Hindlimb muscle (tissue), 1 donor: ENCODE measurements at places on chromosomes 3 and 15. TPM values are rescaled to one million over a fixed set of nuclear protein-coding genes. Genes with fewer than 3 reads are reported as not detected.

DNA sequence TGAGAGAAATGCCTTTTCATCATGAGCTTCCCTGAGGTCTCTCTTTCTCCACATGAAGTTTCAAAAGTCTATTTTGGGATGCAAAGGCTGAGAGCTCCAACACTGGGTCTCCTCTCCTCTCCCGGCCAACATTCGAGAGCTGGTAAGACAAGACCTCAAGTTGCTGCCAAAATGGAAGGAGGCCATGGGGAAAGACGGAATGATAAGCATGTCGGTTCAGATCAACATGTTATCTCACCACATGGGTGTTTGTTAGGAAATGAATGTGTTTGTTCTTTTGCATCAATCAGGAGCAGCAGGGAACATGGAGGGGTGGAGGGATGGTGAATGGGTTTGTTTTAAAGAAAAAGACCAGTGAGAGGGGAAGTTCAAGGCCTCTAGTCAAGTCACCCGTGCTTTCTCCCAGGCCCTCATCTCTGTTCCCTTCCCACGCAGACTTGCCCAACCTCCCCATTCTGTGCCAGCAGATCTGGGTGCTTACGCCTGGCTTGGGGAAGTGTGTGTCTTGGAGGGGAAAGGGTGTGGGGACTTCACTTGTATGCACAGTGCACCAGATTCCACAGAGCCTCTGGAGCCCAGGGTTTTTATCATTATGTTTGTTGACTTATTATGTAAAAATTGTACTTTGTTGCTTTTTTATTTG, 23.5 kb upstream of the ATP10A start:
- no peak for DNase-seq

- no peak for DNase-seq
These were observed 13.5 kb downstream of the VIPR1 start for GRCh38 chr3:42515976-42516375.

- DNase-seq, result no peak
These were observed 48.1 kb downstream of the CHSY1 start for GRCh38 chr15:101203607-101204189.

DNA sequence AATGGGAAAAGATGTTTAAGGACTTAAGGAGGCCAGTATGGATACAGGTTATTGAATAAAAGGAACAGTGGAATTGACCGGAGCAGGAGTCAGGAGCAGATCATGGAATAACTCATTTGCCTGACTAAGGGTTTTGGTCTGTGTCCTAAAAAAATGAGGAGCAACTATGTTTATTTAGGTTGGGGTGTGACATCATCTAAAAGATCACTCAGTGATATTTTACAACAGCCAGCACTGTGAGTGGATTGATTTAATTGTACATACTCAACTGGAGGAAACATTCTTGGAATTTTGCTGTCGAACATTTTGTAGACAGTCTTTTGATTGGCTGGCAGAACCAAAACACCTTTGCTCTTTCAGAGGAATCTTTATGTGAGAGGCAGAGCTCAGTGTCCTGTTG, 348.6 kb upstream of the CDIN1 start:
- no peak for DNase-seq

DNA sequence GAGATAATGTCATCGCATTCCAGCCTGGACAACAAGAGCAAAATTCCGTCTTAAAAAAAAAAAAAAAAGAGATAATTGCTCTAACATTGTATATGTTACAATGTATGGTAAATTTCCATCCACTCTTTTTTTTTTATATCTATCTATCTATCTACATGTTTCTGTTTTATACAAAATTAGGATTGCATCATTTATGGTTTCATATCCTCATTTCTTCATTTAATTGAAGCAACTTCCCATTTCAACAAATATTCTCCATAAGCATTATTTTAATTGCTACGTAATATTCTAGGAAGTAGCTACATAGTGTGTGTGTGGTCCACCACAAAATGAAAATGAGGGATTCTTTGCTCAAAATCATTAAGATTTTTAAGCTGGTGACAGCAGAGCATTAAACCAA, 18.4 kb downstream of the RBP1 start:
- DNase-seq, result no peak

DNA sequence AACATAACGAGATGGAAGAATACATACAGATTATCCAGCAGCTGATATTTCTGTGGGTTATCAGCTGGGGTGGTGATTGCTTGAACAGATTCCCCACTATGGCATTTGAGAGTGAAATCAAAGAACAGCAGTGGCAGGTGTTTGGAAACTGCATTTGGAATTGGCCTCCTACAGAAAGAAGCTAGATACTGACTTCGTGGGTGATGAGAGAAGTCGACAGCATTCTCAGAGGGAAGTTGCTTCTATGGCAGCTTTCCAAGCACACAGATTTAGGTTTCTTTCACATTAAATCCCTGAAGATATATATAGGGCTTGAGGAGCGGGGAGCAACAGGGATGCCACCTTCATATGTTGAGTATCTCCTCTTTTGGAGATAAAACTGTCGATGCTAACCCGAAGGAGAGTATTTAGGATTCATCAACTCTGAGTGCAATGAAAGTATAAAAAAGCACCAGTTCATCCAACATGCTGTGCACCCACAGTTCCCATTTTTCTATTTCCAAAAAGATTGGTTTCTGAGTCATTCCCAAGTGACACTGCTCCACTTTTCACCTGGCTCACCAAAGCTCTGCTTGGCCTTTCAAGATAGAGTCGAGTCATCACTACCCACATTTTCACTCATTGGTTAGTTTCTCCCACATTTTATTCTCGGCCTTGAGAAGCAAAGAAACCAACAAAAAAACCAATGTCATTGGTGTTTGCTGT, 579.8 kb upstream of the SUCLG2 start:
- no peak for DNase-seq

GRCh38 chr15:68620721-68621527, 42.1 kb downstream of the CORO2B start:
- peak; percentile 51 for DNase-seq

- DNase-seq, result no peak
These were observed 33.0 kb downstream of the SYNM start for GRCh38 chr15:99137877-99138276.

DNA sequence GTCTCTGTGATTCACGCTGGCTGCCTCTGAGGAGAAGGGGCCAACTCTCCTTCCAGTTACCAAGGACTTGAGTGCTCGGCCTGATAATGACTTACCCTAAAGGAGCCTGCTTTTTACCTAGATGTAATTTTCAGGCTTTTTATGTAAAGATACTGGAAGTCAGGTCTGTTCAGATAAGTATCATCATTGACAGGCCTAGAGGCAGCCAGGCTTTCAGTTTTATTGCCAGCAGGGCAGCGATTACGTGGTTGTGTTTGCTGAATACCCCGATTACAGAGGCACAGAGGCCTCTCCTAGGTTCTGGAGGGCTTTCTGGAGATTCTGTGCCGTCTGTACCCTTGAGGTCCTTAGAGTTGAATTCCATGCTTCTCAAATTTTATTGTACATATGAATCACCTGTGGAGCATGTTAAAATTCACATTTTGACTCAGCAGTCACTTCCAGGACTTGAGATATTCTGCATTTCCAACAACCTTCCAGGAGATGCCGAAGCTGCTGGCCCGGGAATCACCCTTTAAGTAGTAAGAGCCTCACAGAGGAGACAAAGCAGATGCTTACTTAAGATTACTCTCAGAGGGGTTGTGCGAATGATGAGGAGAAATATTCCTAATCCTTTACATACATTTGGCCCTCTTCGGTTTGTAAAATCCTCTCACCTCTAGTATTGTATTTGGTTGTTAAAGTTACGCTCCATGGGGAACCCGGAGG, 160.1 kb upstream of the BHLHE40 start:
- no peak for DNase-seq

- no peak for DNase-seq
These were observed 23.4 kb downstream of the NCEH1 start for GRCh38 chr3:172687501-172687900.

DNA sequence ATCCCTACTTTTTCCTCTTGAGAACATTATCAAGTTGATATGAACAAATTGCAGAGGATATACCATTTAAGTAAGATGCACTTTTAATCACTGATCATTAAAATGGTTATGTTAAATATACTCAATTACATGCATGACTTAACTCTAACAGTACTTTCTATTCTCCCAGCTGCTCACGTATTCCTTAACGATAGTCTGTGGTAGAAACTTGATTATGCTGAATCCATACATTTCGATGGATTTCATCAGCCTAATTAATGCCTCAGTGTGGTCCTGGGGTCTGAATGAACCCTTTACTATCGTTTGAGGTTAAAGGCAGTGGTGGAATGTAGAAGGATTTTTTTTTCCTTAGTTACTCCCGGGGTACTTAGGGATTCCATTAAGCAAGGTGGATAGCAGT, 18.6 kb downstream of the SOX2 start:
- DNase-seq, result no peak

DNA sequence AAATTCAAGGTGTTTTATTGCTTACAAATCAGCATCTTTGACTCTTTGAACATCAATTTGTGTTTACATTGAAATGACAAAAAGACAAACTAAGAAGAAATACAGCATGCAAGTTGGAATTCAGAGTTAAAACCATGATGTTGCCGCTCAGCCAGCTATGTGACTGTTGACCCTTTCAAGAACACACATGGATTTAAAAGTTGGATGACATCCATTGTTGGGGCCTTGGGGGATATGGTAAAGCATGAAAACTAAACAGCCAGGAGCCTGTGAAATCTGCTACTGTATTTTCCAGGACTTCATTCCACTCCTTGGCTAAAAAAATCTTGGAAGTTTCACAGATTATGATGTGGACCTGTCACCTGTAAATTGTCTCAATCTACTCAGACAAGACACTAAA, 4.6 kb downstream of the P2RY1 start:
- DNase-seq, result no peak

DNA sequence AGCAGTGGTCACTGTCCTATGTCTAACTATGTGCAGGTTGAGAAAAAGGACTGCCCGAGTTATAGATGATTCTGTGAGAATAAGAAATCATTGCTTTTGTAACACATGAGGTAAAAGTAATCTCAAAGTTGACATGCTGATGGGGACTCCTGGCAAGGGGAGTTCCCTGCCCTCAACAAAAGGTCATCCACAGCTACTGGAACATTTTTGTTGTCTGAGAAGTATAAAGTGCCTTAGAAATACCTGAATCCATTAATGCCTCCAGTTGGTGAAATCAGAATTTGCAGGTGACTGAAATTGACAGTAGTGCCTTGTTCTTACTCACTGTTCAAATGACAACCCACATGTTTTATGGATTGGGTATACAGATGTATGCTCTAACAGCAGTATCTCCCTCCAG, 43.7 kb upstream of the RBM5 start:
- no peak for DNase-seq

GRCh38 chr15:40081691-40082194, 26.9 kb downstream of the BMF start:
- DNase-seq, result peak; percentile 78

DNA sequence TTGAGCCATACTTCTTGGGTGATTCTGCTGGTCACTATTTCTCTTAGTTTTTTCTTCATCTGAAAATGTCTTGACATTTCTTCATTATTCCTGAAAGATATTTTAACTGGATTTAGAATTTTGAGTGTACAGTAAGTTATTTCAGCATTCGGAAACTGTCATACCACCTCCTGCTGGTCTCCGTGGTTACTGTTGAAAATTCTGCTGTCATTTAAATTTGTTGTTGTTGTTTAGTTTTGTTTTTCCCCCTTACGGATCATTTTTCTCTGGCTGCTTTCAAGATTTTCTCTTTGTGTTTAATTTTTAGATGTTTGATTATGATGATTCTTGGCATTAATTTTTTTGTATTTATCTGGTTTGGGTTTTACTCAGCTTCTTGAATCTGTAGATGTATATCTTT, 100.5 kb downstream of the CHRNA7 start:
- DNase-seq, result no peak

GRCh38 chr15:39438260-39438659, 142.6 kb upstream of the THBS1 start:
- no peak for DNase-seq

DNA sequence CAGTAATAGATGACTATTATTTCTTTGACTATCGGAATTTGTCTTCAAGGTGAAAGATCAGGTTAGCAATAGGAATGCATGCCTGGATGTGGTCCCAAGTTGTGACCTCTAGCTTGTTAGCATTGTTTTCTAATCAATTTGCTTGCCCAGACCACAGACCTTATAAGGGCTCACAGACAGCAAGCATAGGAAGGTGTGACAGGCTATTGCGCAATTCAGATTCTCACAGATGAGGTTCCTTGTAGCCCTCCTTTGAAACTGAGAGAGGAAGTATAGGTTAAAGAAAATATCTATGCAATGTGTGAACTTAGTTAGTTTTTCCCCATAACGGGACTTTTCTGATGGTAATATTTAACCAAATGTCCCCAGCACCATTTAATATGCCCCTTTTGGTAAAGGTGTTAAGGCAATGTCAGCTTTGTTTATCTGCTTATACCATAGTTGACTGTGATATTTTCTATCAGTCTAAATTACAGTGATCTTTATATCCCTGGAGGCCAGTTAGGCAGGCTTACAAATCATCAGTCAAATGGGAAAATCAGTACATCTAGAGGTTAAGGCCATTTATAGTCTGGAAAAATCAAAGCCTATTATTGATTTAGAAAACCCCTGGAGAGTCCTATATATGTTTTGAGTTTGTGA, 168.1 kb upstream of the MBNL1 start:
- DNase-seq, result peak; percentile 5

DNA sequence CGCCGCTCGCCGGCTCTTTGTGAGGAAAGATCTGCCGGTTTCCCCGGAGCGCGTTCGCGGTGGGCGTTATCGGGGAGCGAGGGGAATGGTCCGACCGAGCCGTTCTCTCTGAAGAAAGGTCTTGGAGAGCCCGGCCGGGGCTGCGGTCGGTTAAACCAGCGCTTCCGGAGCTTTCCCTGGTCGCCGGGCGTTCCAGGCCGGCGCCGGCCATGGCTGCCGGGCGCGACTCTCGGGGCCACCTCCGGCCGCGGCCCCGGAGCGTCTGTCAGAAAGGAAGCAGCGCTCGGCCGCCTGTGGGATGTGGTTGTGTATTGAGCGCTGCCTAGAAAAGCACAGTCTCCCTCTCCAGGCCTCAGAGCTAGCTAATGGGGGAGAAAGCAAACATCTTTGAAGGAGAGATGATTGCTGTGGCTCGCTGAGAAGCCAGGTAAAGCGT, 731 bp downstream of the FYTTD1 start:
- DNase-seq, result peak; percentile 57

Gene SCN11A
- polyA plus RNA-seq, result 4.0 TPM

Gene ECE2
- polyA plus RNA-seq, result not detected

Gene CP
- polyA plus RNA-seq, result 2.1 TPM

Gene LRRC34
- 3.3 TPM for polyA plus RNA-seq

Gene PLA2G4E
- polyA plus RNA-seq, result 1.8 TPM

Gene TNNC1
- 467 TPM for polyA plus RNA-seq

Gene PLAAT1
- polyA plus RNA-seq, result 21.1 TPM
